Smooth muscle cell of the pulmonary artery (primary cell): ENCODE measurements at places on chromosomes 5 and 9. TPM values are rescaled to one million over a fixed set of nuclear protein-coding genes. Genes with fewer than 3 reads are reported as not detected.

The BASP1 gene
- total RNA-seq: 89.6 and 109 TPM in 2 replicates

The MCIDAS gene
- not detected in 2 replicates for total RNA-seq

The GPR151 gene
- total RNA-seq: not detected in 2 replicates

The IFNA13 gene
- total RNA-seq: not detected in 2 replicates

The SPATA6L gene
- 0.39 and 0.46 TPM in 2 replicates for total RNA-seq

The FCHO2 gene
- total RNA-seq: 22.8 and 24.2 TPM in 2 replicates

The HCN1 gene
- total RNA-seq: under 0.01 and 0.03 TPM in 2 replicates

The SPATA31E1 gene
- total RNA-seq: not detected in 2 replicates

The LIFR gene
- total RNA-seq: 13.4 and 30.1 TPM in 2 replicates
